ENCODE measurements at places on chromosomes 6 and 20.
A peak's percentile ranks its signal among the peaks of the same experiment; 100 is the strongest.

- no peak for DNase-seq
Observed at GRCh38 chr20:56430461-56430860, 18.4 kb downstream of the CASS4 start.

DNA sequence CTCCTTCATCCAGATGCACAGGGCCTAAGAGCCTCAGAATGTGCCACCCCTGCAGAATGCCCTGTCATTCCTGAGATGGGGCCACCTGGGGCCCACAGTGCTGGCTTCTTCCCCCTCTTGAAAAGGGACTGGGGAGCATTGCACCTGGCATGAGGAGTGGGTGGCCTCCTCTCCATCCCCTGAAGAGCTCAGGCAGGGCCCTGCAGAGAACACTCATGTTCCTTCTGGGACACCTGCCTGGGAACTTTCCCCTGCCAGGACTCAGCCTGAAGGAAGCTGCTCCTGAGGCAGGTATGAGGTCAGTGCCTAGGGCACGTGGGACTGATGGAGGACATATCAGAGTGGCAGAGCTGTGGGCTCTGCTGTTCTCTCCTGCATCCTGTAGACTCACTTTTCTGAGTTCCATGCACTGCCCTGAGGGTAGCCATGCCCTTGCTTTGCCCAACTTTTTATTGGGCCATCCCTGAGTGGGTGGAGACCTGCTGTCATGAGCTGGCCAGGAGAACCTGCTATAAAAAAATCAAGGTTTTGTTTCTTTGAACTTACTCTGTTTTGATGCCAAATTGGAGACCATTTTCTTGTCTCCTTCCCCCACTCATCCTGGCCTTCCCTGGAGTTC lies 19.5 kb downstream of the CCDC167 start:
- DNase-seq = no peak

GRCh38 chr6:7051780-7052442 lies 55.9 kb upstream of the RREB1 start:
- peak; percentile 61 for DNase-seq

DNA sequence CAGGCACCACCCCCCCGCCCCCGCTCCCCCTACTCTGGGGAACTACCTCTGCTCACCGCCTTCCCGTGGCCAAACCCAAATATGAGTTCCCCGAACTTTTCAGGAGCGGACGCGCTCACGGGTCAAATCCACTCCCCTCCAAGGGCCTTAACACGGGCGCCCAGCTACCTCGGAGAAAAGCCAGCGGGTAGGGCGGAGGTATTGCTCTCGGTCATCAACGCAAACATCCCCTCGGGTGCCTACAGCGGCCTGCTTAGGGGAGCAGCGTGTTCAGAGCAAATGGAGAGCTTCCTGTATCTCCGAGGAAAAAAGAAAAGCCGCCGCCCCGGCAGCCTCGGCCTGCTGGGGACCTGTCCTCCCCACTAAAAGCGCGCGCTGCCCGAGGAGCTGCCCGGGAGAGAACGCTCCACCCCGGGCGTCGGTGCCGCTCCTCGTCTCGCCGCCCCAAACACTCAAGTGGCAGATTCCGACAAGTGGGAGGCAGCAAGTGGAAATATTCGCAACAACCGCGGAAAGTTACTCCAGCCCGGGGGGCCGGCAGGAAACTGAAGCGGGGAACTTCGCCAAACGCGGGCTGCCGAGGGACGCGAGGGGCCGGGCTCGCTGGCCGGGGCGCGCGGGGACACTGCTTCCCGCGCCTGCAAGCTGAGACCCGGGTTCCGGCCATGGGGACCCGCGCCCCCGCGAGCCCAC lies 699 bp downstream of the PTPRT start:
- no peak for DNase-seq

DNA sequence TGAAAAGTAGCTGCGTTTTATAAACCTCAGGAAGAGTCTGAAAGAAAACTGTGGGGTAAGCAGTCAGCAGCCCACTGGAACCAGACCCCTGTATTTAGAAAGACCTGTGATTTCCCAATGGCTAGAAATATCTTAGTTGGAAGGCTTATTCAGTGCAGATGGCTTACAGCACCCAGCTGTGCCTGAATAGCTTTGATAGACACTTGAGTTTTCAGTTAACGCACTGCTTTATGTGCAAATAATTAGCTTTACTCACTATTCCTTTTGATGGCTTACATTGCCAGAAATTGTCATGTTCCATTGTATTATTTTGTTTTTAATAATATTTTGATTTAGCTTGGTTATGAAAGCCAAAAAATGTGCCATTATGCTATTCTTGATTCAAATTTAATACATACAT lies 465.3 kb upstream of the SYNCRIP start:
- no peak for DNase-seq

- no peak for DNase-seq
Observed at GRCh38 chr6:47188588-47189021, 121.1 kb downstream of the TNFRSF21 start.

DNA sequence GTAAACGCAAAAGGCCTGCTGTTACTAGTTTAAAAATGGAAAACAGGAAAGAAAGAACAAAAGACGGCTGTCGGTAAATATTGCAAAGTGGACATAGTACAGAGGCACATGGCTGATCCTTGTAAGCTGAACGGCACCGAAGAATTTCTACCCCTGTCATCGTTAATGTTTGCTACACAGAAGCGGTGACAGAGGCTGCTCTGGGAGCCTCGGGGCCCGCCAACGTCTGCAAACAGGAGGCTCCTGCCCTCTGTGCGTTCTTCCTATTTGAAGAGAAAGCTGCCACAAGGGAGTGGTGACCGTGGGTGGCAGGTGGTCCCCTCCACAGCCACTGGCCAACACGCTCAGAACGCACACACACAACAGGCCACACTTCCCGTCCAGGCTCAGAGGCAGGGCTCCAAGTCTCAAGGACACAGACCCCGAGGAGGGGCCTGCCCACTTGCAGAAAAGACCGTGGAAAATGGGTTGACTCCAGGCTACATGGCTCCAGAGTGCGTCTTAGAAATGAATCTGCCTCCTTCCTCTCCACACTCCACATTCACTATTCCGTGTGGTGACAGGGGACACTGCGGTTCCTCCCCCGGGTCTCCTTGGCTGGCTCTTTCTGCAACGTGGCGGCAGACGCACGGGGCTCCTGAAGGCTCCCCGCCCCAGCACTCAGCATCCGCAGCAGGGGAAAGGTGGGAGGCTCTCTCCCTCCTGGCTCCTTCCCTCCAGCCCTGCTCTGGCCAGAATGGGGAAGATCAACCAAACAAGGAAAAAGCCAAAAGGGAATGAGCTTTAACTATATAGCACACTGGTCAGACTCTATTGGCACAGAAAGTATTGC lies 64.5 kb downstream of the GMPR start:
- no peak for DNase-seq

DNA sequence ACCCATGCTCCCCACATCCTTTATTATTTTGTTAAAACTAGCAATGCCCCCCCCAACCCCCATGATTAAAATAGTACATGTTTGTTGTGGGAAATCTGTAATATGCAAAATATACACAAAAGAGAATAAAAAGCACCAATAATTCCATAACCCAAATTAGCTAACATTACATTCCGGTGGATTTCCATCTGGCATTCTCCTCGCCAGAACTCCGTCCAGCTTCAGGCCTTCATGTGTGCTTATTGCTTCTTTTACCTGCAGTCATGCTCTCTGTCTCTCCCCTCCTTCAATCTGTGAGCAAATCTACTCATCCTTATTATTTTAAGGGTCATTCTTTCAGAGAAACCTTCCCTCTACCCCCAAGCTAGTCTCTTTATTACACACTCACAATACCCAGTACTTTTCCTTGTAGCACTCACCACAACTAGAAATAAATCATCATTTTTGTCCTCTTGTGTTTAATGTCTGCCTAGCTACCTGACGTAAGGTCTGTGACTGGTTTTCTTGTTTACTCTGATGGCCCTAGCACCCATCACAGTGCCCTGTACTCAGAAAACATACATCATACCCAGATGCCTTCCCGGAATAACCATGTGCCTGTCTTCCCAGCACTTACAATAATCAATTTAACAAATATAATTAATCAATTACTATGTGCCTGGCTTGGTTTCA lies 25.6 kb upstream of the IER3 start:
- no peak for DNase-seq

- no peak for DNase-seq
Observed at GRCh38 chr6:132713352-132714134, at the start of gene VNN1. TSS of gene VNN1 (minus strand) at chr6:132714055. CDS start at chr6:132714035, 20 bp downstream.

GRCh38 chr6:156933201-156934068 lies 156.3 kb downstream of the ARID1B start:
- DNase-seq = no peak

DNA sequence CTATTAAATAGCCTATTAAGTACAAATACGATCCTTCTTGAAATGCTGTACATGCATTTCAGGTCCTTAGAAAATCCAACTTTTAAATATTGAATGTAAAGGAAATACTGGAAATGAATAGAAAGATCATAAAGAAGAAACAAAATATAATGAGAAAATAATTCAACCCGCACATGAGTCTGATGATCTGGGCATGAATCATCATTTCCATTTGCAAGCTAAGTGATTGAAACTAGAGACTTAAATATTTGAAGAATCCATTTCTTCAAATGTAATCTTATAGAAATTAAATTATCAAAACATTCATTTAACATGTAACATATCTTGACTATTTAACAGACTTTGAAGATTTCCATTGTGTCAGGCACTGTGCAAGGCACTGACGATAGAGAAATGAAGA lies 977.0 kb downstream of the TFAP2A start:
- DNase-seq = no peak

DNA sequence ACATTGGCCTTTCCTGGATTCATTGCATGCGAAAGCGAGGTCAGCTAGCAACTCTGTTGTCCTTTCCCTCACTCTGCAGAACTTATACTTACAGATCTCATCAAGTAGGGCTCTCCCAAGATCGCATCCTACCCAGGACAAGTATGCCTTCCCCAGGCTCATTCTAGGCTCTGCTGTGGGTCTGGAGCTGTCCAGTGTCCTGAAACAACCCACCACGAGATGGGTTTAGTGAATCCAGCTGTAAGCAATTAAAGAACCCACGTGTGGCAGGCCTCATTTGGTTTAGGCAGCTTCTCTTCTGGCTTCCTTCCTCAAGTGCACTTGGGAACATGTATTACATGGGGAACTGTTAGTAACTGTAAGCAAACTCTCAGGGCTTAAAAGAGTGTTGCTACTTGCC lies 406.5 kb upstream of the CHD6 start:
- no peak for DNase-seq

DNA sequence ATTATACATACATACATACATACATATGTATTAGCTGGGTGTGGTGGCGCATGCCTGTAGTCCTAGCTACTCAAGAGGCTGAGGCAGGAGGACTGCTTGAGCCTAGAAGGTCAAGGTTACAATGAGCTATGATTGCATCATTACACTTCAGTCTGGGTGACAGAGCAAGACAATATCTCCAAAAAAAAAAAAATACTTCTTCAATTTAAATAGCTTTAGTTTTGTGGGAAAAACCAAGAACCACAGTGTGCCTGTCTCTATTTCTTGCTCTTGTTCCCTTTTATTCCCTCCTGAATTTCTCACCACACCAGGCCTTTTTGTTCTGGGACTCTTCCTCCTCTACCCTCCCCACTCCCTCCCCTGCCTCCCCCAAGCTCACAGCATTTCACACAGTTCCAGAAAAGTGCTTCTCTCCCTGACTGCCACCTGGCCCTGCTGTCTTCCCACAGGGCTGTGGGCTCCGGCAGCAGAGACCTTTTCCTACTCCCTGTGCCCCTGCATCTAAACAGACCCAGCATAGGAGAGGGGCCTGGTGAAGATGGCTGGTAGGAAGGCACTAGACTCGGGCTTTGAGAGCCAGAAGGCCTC lies 1.3 kb downstream of the C20orf203 start:
- DNase-seq = no peak

DNA sequence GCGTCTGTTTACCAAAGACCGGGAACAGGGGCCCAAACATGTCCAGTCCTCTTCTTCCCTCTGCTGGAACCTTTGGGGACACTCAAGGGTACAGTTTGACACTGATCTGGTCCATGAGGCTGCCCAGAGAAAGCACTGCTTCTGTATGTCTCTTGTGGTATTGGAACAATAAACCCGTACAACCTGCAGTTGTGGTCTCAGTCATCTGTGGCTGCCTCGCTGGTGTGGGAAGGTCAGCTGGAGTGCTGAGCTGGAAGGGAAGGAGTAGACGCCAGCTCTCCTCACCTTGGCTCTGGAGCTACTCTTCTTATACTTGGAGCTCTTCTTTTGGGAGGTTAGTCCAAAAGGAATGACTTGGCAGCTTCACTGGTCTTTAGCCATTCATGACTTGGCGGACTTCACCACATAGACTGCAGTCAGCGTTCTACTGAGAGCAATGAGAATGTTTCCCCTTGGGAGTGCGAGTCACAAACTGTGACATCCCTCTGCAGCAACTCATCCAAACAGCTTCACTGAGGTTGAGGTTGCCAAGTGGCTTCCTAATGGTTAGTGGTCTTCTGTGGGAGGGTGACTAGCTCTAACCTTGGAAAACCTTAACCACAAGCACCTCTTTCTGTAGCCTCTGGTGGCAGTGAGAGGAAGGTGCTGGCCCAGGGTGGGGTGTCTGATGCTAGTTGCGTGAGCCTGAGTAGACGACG lies 81.2 kb downstream of the ASXL1 start:
- DNase-seq = peak; percentile 23

GRCh38 chr6:43070028-43070632 lies 6.0 kb upstream of the PTK7 start:
- no peak for DNase-seq

- no peak for DNase-seq
Observed at GRCh38 chr6:100595456-100595855, 130.7 kb upstream of the SIM1 start.

DNA sequence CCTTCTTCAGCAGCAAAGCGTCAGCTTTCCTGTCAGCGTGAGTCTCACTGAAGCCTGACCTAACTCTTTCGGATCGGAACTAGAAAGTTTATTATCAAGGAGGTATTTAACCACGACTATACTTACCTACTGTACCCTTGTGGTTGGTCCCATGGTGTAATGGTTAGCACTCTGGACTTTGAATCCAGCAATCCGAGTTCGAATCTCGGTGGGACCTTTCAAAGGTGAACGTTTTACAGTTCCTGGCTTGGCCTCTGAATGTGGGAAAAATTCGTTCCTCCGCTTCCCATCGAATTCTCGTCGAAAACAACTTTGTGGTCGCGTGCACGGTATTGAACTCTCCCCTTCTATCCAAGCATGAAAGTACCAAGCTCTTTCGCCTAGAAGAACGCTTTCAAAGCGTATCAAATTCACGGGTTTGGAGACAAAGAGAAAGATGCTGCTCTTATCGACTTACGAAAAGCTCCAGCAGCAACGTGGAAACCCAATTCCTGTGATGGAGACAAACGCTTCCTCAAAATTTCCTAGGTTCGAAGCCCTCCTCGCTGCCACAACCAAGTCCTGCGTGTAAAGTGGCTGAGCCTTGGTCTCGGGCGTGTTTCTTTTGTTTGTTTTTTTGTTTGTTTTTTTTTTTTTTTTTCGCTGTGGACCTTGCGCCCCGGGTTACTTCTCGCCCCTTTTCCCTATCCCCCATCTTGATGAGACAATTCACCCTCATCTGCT lies 63.7 kb downstream of the GPX5 start:
- DNase-seq = no peak

DNA sequence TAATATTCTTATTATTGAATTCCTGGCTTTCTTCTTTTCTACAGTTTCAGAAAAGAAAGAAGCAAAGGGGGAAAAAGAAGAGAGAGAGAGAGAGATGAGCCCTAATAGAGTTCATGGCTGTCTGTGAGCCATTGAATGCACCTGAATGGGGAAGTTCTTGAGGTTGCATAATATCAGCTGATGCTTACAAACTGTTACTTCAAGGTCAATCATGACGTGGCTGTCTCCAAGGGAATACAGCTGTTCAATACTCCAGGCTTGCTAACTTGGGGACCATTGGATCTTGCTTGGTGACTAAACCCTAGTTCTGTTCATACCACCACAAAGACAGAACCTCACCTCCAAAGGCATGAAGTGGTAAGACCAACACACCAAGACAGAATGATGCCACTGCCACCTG lies 180.4 kb downstream of the ADGRG6 start:
- no peak for DNase-seq

All from psoas muscle (tissue), 8 donors.